ENCODE measurements at places on chromosomes 12 and 14.

DNA sequence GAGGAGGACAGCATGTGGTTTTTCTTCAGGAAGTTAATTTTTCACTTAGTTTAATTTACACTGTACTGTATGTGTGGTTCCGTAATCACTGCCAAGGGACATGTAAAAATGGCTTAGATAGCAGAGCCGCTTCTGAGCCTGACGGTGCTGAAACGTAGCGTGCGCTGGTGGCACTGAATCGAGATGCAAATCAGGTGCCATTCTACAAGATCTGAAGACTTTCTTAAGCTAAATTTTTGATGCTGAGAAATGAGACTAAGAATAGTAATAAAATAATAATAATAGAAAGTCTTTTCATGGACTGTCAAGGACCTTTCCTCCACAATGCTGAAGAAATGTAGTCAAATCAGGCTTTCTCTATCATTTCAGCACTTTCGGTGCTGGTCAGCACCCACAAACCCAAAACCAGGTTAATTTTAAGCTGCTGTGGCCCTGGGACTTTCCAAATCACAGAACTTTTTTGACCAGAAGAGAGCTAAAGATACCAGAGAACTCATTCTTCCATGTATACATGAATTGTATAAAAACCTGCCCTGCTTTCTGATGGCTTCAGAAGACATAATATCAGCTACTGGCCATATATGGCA lies 183.3 kb upstream of the LMO3 start:
- DNase-seq: peak; percentile 66

GRCh38 chr14:23365036-23365731 lies at the start of gene EFS:
TSS of gene EFS (minus strand) at chr14:23365172. CDS start at chr14:23365025, 147 bp downstream.
- peak; percentile 78 for DNase-seq

GRCh38 chr14:66284346-66284745 lies 201.8 kb upstream of the CCDC196 start:
- DNase-seq: no peak

DNA sequence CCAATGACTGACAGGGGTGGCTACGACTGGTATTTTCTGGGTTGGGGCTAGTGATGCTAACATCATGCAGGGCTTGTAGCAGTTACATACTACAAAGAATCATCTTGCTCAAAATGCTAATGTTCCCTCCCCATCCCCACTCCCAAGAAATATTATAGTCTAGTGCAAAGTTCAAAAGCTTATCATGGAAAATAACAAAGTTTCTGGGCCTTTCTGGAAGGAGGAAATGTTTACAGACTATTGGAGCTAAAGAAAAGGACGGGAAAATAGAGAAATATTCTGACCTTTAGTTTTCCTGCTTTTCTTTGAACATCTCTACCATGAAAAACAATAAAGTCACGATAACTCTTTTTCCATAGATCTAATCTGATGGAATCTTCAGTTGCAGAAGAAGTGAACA lies 23.2 kb downstream of the GSG1 start:
- DNase-seq: no peak

- no peak for DNase-seq
Measured at GRCh38 chr14:62938778-62939177, 106.5 kb downstream of the KCNH5 start.

DNA sequence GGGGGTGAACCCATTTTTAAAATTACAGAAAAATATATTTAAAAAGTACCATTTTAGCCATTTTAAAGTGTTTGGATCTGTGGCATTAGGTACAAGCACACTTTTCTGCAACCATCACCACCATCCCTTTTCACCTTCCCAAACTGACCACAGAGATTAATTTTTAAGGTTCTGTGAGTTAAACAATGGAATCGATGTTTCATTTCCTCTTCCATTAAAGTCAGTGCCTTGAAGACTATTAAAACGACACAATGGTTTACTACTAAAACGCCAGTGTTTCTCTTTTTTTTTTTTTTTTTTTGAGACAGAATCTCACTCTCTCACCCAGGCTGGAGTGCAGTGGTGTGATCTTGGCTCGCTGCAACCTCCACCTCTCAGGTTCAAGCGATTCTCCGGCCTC lies 78.1 kb upstream of the GPR68 start:
- no peak for DNase-seq

- peak; percentile 82 for DNase-seq
Measured at GRCh38 chr12:97131220-97131981, 224.3 kb downstream of the NEDD1 start.

- no peak for DNase-seq
Measured at GRCh38 chr14:88660056-88660455, 97.2 kb downstream of the ZC3H14 start.

- DNase-seq: no peak
Measured at GRCh38 chr14:56333359-56334292, 215.4 kb downstream of the PELI2 start.

DNA sequence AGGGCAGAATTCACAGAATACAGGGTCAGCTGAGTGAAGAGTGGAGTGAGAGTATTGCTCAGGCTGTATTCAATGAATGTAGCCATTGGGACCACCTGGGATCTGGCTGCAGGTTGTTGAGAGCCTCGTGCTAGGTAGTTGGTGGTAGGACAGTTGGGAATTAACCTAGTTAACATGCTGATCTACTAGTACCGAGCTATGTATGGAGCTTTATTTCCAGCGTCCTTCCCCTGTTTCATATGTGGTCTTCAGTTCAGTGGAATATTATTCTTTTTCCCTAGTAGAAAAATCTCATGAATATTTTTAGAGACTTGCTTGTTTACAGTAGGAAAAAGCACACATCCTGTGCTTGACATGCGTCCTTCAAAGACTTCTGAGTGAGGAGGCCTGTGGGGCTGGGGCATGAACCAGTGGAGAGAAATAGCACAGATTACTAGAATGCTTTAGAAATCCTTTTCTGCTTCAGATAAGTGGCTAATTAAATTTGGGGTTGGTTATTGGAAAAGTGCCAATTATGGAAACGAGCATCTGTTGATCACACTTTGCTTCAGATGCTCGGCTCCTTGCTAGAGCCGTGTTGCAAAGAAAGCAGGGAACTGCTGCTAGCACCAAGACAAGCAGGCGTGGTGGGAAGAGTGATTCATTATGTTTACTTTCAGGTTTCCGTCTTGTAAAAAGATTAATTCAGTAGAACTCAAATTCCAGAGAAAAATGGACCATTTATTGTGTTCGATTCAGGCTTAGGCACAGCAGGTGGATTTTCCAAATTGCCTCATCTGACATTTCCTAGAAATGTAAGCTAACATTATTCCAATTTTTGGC lies 53.6 kb downstream of the ARF6 start:
- no peak for DNase-seq

GRCh38 chr14:28926122-28926521 lies 159.5 kb downstream of the FOXG1 start:
- no peak for DNase-seq

GRCh38 chr14:99677231-99678140 lies 6.6 kb upstream of the CYP46A1 start:
- peak; percentile 34 for DNase-seq

- no peak for DNase-seq
Measured at GRCh38 chr14:98798099-98798498, 473.9 kb downstream of the BCL11B start.

DNA sequence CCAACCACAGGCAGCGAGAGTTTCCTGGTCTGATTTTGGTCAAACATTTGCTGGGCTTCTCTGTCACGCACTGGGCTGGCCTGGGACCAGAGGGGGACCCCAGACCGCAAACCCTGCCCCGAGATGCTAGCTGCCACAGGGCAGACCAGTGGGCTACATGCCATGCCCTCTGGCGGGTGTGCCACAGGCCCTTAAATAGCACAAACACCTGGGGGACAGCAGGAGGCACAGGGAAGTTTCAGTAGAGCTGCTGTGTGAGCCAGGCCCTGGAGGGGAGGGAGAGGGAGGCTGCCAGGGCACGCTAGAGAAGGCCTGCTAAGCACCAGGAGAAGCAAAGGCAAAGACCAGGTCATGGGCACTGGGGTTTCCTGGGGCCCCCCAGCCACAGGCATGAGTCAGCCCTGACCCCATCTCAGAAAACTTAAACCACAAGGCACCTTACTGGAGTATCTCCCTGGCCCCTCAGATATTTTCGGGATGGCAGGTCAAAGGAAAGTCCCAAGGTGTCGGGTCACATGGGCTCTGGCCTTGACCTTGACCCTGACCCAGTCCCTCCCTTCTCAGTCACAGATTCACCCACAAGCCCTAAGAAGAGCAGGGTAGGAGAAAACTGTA lies 29.2 kb downstream of the ITPK1 start:
- no peak for DNase-seq

GRCh38 chr12:79547735-79548609 lies 142.8 kb downstream of the PAWR start:
- DNase-seq: peak; percentile 88

- DNase-seq: peak; percentile 96
Measured at GRCh38 chr12:40107098-40107802, 1.4 kb upstream of the SLC2A13 start.

DNA sequence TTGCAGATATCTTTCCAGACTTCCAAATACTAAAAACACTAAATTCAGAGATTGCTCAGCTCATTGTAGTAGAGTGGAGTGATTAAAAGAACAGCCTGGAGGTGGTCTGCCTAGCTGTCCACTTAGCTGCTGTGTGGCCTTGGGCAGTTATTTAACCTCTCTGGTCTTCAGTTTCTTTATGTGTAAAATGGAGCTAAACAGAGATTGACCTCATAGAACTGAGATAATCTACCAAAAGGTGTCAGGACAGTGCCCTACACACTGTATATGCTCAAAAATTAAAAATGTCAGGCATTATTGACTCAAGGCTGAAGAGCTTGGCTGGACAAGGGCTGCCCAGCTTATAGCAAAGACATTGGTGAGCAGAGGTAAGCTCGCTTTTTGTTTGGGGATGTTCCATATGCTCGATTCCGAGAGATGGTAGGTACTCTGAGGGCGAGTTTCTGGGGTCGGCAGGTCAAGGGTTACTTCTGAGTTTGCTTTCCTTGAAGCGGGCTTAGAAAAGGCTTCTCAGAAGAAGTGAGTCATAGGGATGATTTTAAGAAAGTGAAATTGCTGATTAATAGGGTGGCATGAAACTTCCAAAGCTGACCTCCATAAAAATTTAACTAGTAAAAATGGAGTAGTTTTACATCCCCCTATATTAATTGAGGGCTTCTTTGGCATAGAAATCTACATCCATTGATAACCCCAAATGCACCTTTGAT lies 107.5 kb downstream of the GPATCH2L start:
- DNase-seq: peak; percentile 19

DNA sequence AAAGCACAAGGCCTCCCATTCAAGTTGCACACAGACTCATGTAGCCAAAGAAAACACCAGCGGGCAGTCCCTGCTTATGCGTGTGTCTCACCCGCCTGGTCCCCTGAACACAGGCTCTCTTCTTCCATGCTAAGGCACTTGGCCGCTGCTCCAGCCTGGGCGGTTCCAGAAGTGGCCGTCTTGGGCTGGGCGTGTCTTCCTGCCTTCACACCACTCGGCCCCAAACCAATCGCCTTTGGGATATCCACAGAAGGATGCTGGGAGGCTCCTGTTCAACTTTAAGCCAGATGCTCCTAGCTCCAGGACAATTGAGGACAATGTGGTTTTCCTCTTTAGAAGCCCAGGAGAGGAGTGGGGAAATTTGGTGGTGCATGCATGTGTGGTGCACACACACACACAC lies 2.2 kb downstream of the SCARB1 start:
- peak; percentile 77 for DNase-seq

GRCh38 chr12:124457287-124458219 lies 109.9 kb downstream of the NCOR2 start:
- DNase-seq: no peak

GRCh38 chr12:53230108-53230845 lies 1.7 kb downstream of the RARG start:
- DNase-seq: no peak

DNA sequence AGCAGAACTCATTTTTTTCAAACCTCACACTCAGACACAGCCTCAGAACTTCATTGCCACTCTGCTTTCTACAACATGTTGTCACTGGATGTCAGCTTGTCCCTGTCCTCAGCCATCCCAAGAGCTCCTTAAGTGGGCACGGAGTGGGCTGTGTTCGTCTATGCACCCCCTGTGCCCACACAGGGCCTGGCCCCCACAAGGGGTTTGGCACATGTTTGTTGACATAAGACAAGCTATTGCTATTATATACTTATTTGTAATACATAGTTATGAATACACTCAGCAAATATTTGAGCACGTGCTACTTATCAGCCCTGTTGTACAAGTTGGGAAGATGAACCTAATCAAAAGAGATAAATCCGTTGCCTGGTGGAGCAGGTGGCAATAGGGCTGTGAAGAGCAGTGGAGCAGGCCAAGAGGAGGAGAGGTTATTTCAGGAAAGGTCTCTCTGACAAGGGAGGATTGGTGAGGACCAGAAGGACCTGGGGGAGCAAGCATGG lies 4.3 kb upstream of the BDKRB1 start:
- no peak for DNase-seq

DNA sequence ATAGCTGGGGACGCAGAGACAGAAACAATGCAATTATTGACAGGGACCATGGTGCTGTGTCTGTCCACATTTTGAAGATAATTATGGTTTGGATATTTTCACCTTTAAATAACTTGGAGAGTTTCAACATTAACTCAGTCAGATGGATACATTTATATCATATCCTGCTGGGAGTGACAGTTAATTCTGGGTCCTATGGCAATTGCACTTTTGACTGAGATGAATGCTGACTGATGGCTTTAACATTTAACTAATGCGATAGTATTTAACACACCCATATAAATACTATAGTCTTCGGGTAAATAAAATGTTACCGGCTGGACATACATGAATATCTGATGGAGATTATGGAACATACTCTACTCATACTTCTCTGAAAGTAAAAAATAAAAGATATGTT lies 118.3 kb downstream of the LRRK2 start:
- no peak for DNase-seq

DNA sequence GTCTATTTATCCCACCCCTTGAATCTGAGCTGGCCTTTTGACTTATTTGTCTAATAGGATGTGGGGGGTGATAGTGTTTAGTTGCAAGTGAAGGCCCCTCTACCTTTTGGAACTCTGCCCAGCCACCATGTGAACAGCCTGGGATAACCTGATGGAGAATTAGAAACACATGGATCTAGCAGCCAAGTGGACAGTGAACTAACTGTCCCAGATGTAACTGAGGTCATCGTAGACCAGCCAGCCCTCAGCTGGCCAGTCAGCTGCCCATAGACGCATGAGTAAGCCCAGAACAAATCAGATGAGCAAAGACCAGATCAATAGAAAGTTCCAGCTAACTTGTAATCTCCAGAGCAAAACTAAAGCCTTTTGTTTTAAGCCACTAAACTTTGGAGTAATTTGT lies 19.0 kb downstream of the KLRB1 start:
- DNase-seq: no peak

- peak; percentile 68 for DNase-seq
Measured at GRCh38 chr12:89247541-89247942, 104.8 kb downstream of the DUSP6 start.

DNA sequence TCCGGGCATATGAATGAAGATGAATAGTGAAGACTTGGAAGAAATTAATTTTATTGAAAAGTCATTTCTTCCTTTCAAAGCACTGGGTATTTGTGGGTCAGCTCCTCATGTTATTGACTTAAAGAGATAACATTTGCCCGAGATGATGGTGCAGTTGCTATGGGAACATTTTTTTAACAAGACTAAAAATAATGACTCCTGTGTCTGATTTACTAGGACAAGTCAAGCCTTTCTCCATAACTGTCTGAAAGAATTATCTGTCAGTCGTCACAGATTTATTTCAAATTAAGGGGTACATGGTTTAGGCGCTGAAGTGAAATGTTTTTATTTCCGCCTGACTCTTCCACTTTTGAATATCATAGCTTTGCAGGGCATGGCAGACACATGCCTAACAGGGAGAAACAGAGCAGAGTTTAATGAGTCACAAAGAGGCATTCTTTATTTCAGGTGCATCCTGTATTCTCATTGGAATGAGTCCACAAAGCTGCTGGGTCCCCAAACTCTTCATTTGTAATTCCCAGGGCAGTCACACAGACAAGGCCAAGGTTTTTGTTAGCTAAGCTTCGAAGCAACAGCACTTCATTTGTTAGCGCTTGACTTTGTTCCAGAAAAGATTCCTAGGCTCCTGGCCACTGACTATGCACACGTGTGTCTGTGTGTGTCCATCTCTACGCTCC lies 4.3 kb upstream of the GPHB5 start:
- no peak for DNase-seq

Data from endodermal cell (in vitro differentiated cells).